Uterus (tissue), 4 donors: ENCODE measurements at places on chromosomes 6 and 20. TPM values are rescaled to one million over a fixed set of nuclear protein-coding genes. Genes with fewer than 3 reads are reported as not detected.

The EYA2 gene
- 11.0 TPM for total RNA-seq

The MOG gene
- not detected for total RNA-seq

The ZNF334 gene
- total RNA-seq, result 5.0 TPM

The CLIC5 gene
- total RNA-seq, result 1.5 TPM

The CLPSL1 gene
- not detected for total RNA-seq

The TRIM10 gene
- total RNA-seq, result not detected

The NKAPL gene
- total RNA-seq, result 1.2 TPM

The NOX3 gene
- total RNA-seq, result not detected

The HINT3 gene
- total RNA-seq, result 27.6 TPM

The ZBTB24 gene
- total RNA-seq, result 4.4 TPM

The GTSF1L gene
- total RNA-seq, result not detected

The GNMT gene
- 1.7 TPM for total RNA-seq

The DUSP15 gene
- total RNA-seq, result 1.6 TPM
